CD4-positive, alpha-beta T cell treated with Interleukin-6 at 100 ng/mL for 8 hours (primary cell): ENCODE measurements at places on chromosomes 16 and 17.
A peak's percentile ranks its signal among the peaks of the same experiment; 100 is the strongest.

GRCh38 chr17:3828151-3828851 is 17.7 kb downstream of the NCBP3 start:
- DNase-seq = no peak

- DNase-seq = no peak
Observed at GRCh38 chr16:22222998-22223397, 16.9 kb downstream of the EEF2K start.

- DNase-seq = no peak
Observed at GRCh38 chr17:9244066-9245052, 223.0 kb downstream of the NTN1 start.

- DNase-seq = no peak
Observed at GRCh38 chr17:79183293-79184158, 108.9 kb downstream of the ENGASE start.

DNA sequence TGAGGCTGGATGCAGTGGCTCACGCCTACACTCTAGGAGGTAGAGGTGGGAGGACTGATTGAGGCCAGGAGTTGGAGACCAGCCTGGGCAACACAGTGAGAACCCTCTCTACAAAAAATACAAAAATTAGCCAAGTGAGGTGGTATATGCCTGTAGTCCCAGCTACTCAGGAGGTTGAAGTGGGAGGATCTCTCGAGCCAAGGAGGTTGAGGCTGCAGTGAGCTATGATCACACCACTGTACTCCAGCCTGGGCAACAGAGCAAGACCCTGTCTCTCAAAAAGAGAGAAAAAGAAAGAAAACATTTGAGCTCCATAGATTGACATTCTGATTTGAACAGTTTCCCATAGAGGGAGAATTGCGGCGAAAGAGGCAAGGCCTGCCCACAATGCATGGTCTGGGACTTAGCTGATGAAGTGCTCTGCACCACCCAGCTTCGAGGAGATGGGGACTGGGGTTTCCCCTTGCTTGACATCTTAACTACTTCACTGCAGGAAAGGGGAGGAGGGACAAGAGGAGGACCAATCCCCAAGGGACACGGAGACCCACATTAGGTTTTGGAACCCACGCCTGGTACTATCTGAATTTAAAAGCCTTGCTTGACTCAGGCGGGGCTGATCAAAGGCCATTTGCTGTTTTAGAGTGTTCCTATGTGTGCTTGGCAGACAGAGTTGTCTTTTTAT is 21.7 kb downstream of the MSI2 start:
- no peak for DNase-seq

- DNase-seq = no peak
Observed at GRCh38 chr17:61662741-61663140, 71.7 kb upstream of the NACA2 start.

DNA sequence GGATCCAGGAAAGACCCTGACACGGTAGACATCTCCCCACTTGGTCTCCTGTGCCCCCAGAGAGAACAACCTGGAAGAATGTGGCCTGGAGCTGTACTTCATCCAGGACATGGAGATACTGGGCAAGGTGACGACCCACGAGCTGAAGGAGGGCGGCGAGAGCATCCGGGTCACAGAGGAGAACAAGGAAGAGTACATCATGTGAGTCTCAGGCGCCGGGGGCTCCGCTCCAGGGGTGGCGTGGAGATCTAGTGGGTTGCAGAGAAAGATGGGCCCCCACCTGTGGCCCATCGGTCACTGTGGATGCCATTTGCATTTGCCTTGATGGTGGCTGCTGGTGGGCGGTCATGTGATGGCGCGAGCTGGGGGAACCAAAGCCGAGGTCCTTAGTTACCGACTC is 14.9 kb upstream of the CLEC18A start:
- no peak for DNase-seq

DNA sequence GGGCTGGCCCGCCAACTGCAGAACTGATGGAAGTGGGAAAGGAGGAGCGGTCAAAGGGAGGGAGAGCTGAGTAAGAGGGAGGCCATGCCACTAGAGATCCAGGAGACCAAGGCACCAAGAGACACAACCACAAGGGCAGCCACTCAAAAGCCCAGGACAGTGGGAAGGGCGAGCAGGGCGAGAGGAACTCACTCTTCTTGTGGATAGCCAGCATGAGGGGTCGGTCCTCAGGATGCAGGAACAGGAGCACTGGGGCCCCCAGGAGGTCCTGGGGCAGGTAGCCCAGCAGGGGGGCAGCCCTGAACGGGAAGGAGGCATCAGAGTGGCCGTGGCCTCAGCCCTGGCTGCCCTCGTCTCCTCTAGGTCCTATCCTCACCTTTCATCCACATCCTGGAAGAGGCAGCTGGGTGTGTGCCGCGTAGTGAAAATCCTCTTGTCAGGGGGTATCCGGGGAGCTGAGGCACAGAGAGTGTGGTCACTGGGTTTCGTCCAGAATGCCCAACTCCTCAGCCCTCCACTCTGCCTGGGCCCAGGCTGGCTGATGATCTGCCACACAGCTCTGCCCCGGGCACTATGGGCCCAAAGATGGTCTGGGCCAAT is 4.3 kb downstream of the PER1 start:
- DNase-seq = no peak

GRCh38 chr17:60391471-60392041 is 377 bp downstream of the USP32 start:
- DNase-seq = no peak

GRCh38 chr17:36629252-36629847 is 28.0 kb downstream of the MRM1 start:
- peak; percentile 73 for DNase-seq

GRCh38 chr17:40174514-40174913 is 2.8 kb upstream of the RAPGEFL1 start:
- no peak for DNase-seq

- no peak for DNase-seq
Observed at GRCh38 chr16:8998108-8998507, 34.4 kb upstream of the USP7 start.

GRCh38 chr16:49019081-49019633 is 262.5 kb downstream of the CBLN1 start:
- DNase-seq = no peak

DNA sequence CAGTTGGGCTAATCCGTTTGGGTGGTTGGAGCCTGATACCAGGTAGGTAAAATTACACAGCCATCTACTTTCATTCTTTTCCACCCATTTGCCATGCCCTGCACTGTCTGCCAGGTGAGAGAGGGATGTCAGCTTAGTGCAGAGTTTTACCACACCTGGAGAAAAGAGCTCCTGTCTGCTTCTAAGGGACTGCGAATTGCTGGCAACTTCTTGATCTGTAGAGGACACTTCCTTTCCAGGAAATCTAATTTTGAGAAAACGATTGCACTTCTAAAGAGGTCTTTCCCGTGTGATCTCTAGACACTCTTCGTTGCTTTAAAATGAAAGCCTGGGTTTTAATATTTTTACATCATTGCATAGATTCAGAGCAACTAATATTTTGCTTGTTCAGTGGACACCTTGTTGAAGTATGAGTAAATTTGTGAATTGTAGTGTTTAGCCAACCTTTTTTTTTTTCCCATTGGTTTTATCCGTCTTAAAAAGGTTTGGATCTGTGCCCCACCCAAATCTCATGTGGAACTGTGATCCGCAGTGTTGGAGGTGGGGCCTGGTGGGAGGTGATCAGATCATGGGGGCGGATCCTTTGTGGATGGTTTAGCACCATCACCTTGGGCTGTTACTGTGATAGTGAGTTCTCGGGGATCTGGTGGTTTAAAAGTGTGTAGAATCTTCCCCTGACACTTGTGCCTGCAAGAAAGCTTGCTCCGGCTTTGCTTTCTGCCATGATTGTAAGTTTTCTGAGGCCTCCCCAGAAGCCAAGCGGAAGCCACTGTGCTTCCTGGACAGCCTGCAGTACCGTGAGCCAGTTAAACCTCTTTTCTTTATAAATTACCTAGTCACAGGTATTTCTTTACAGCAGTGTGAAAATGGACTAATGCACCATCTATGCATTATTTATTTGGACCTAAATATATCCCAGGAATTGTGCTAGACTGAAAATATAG is 104.6 kb downstream of the PRKCA start:
- peak; percentile 10 for DNase-seq

- DNase-seq = no peak
Observed at GRCh38 chr17:36593656-36594316, 2.1 kb downstream of the DHRS11 start.

DNA sequence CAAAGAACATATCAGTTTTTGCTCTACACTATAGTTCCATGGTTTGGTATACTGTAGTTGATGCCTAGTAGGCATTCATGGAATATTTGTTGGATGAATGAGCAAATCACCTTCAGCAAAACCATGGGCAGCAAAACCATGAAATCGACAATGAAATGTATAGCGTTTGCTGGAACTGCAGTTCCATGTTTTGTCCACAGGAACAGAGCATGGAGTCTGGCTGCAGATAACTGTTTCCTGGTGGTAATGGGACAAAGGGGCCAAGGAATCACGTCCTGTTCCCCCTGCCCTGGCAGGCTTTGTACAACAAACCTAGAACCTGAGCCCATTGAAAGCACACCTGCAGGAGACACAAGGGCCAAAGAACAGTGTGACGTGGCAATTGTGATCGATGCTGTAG is 101.1 kb downstream of the USP31 start:
- no peak for DNase-seq

- no peak for DNase-seq
Observed at GRCh38 chr17:72119077-72119872, 1.5 kb upstream of the SOX9 start.

- DNase-seq = no peak
Observed at GRCh38 chr16:57253466-57253865, 8.4 kb downstream of the ARL2BP start.

DNA sequence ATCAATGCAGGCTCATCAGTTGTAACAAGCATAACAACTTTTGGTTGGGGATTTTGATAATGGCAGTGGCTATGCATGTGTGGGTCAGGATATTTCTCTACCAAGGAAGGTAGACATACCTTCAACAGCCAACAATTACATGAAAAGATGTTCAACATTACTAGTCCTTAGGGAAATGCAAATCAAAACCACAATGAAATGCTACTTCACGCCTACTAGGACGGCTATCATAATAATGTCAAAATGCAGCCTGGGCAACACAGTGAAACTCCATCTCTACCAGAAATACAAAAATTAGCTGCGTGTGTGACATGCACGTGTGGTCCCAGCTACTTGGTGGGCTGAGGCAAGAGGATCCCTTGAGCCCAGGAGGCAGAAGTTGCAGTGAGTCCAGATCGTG is 7.3 kb upstream of the SLC5A10 start:
- DNase-seq = no peak

- DNase-seq = no peak
Observed at GRCh38 chr17:37318931-37319594, 56.7 kb upstream of the C17orf78 start.

DNA sequence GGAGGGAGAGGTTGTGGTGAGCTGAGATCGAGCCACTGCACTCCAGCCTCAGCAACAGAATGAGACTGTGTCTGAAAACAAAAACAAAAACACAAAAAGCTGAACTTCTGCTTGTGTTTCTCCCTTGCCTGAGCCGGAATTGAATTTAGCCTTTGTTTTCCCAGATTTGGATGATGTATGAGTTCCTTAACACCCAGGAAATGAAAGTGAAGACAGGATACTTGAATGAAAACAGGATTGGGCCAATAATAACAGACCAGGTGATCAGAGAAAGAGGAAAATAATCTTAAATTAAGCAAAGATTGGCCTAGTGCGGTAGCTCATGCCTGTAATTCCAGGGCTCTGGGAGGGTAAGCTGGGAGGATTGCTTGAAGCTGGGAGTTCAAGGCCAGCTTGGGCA is 1.6 kb upstream of the NUPR1 start:
- DNase-seq = no peak

GRCh38 chr17:27345141-27345904 is 51.4 kb downstream of the WSB1 start:
- no peak for DNase-seq

- no peak for DNase-seq
Observed at GRCh38 chr17:74386386-74386785, 19.1 kb downstream of the GPR142 start.

GRCh38 chr17:38439436-38439835 is 11.2 kb downstream of the ARHGAP23 start:
- DNase-seq = no peak

DNA sequence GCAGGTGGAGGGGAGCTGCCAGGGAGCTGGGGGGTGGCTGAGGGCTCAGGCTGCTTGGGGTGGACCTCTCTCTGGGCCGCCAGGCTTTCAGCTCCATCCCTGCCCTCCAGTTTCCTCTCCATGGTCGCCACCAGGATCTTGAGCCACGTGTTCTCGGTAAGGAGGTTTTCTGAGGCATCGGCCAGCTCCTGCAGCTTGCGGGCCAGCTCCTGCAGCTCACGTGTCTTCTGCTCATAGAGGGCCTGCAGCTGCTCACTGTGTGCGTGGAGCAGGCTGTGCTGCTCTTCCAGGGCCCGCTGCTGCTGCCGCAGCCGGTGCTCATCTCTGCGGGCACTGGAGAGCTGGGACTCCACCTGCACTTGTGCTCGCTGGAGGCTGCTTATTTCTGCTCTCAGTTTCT is 11.0 kb downstream of the SNN start:
- no peak for DNase-seq

GRCh38 chr17:79976451-79976850 is 59.2 kb downstream of the TBC1D16 start:
- DNase-seq = no peak

GRCh38 chr17:59371416-59372100 is 40.1 kb downstream of the YPEL2 start:
- DNase-seq = no peak

DNA sequence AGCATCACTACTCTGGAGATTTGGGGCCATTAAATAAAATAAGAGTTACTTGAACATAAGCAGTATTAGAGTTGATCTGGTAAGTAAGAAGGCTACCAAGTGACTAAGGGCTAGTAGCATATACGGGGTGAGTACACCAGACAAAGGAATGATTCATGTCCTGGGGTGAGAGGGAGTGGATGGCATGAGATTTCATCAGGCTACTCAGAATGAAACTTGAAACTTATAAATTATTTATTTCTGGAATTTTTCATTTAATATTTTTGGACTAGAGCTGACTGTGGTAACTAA is 2.3 kb downstream of the SLFN5 start:
- DNase-seq = no peak

DNA sequence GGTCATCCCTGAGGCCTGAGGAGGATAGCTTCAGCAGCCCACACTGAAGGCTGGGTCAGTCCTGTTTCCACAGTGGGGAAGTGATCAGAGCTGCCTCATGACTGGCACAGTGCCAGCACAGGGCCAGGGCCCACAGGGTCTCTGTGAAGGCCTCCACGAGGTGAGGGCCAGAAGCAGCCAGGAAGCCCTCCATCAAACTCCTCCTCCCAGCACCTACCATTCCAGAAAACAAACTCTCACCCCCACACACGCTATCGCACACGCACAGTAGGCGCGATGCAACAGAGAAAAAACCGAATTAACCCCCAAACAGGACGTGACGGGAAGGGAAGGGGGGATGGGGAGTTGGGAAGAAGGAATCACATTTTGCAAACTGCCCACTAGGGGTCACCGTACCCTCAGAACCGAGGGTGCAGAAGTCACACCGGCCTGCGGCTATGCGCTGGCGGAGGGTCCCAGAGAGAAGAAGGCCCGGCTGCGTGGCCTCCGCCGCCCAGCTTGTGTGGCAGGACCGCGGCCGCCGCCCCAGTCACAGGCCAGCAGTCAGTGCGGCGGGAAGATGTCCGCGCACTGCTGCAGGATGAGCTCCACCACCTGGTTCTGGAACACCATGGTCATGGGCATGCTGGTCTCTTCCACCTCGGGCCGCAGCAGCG is 37.6 kb downstream of the ARHGAP27 start:
- peak; percentile 40 for DNase-seq

GRCh38 chr17:42553161-42553818 is 567 bp downstream of the HSD17B1 start:
- no peak for DNase-seq
